ENCODE measurements at places on chromosomes 7 and 10.

DNA sequence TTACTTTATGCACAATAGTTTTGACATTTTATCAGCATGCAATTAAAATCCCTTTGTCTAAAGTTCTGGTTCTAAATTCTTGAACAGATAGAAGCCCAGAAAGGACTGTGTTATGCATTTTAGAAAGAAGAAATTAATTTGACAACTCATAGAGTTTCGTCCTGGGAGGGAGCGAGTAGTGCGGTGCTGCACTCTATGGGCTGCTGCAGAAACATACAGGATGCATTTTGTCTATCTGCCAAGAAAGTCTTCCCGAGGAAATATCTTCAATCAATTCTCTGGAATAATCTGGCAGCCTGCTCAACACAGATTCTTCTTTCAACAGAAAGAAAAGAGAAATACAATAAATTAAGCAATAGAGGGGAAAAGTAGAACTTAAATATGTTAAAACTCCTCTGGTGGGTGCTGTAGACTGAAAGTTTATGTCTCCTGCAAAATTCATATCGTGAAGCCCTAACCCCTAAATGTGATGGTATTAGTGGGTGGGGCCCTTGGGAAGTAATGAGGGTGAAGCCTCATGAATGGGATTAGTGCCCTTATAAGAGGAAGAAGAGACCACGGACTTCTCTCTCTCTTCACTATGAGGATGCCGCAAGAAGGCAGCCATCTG, 39.0 kb upstream of the IFRD1 start:
- DNase-seq: no peak

GRCh38 chr7:129225931-129226572, 1.2 kb downstream of the AHCYL2 start:
- DNase-seq: no peak

- DNase-seq: no peak
These were observed 10.9 kb downstream of the SEC31B start for GRCh38 chr10:100508691-100509150.

DNA sequence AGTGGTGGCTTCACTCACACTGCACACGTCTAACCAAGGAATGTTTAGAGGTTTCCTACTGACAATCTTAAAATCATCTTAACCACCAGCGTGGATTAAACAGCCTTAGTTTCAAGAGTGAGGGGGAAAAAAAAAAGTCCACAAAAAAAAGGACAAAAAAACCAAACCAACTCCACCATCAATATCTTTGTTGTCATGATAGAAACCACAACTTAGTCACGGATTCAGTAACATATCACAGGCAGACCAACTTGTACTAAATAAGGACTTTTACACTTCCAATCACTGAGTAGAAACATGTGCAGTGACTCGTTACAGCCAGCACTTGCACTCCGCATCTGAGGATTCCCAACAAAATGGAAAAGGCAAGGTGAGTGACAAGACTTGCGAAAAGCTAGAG, 46.5 kb downstream of the FAM171A1 start:
- no peak for DNase-seq

GRCh38 chr7:51230723-51231122, 85.9 kb downstream of the COBL start:
- DNase-seq: no peak

- DNase-seq: peak; percentile 56
These were observed 1.1 kb downstream of the ARID5B start for GRCh38 chr10:61902445-61903220.

DNA sequence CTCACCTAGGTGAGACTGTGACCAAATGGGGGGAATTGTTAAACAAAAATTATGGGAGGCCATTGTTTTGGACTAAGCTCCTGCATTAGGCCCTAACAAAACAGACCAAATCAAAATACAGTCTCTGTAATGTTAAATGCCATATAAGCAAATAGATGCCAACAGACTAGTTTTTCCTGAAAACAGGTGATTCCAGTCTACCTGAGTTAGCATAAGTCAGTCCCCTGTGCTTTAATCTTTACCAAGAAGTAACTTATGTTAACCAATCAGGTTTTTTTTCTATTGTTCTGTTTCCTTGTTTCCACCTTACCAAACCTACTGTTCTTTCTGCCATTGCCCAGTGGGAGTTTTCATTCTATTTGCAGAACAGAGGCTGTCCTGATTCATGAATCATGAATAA, 48.0 kb downstream of the PDZD8 start:
- no peak for DNase-seq

GRCh38 chr10:131257027-131257426, 54.5 kb downstream of the TCERG1L start:
- DNase-seq: no peak

GRCh38 chr10:102436312-102436711, 3.9 kb upstream of the CUEDC2 start:
- DNase-seq: no peak

DNA sequence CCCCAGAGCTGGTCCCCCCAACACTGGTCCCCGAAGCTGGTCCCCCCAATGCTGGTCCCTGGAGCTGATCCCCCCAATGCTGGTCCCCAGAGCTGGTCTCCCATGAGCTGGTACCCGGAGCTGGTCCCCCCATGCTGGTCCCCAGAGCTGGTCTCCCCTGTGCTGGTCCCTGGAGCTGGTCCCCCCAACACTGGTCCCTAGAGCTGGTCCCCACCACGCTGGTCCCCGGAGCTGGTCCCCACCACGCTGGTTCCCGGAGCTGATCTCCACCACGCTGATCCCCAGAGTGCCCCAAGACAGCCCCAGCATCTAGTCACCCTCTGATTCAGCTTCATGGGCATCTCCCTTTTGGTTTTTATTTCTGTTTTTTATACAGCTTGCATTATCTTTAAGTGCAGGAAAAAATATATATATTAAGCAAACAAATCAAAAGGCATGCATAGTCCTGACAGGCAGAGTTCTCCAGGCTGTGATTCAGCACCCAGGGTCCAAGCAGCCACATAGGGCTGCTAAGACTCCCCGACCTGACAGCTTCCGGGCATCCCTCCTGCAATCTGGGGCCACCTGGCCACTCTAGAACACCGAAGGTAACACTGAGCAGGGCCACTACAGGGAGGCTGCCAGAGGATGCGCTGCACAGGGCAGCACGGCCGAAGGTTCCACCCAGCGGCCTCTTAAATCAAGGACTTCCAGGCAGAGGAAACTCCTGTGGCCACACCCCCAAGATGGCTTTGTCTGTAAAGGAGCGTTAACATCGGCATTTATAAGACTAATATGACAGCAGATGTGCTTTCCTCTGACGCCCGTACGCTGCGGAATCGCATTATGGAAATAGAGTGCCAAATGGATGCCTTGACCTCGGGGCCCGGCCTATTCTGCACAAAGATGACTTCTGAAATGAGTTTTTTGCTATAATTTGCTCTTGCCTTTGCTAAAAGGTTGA, 215.0 kb downstream of the PTPRN2 start:
- no peak for DNase-seq

DNA sequence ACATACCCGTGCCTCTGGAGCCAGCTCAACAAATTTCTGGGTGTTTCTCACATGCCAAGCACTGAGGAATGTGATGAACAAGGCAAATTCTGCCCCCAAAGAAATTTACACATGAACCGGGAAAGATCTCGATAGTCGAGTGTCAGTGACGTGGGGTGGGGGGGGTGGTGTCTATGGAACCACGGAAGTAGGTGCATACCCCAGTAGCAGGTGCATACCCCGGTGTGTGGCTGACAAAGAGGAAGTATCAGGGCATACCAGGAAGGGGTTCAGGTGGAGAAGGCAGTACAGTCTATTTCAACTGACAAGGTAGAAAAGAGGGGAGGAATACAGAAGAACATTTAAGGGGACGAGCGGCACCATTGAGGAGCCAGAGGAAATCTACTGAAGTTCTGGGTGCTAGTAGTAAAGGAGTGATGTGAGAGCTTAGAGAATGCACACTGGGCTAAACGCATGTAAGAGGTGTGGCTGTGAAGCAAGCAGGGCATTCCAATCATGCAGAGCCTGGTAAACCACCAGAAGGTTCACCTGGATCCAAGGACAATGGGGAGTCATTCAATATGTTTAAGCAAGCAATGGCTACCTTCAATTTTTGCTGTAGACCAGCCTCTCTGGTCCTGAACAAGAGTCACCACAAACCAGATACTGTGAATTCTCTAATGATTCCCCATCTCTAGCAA, 6.2 kb downstream of the CCDC6 start:
- DNase-seq: no peak

GRCh38 chr10:122729126-122729525, 29.5 kb upstream of the C10orf120 start:
- no peak for DNase-seq

DNA sequence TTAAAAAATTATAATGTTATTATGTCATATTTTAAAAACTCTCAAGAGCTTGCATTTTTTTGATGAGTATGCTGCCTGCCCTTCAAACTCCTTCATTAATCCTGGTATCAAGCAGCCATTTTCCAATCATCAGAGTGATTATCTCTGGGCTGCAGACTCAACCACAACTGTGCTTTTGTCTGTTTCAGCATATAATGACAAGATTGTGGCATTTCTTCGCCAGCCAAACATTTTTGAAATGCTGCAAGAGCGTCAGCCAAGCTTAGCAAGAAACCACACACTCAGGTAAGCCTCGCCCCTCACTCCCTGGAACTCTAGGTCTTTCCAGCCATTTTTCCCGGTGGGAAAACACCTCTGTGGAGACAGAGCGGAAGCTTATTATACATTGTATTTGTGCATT, 90.0 kb upstream of the STK17A start:
- DNase-seq: no peak

GRCh38 chr7:38656968-38657367, 25.8 kb upstream of the AMPH start:
- DNase-seq: no peak

GRCh38 chr10:74040200-74041126, 42.5 kb downstream of the VCL start:
- DNase-seq: no peak

DNA sequence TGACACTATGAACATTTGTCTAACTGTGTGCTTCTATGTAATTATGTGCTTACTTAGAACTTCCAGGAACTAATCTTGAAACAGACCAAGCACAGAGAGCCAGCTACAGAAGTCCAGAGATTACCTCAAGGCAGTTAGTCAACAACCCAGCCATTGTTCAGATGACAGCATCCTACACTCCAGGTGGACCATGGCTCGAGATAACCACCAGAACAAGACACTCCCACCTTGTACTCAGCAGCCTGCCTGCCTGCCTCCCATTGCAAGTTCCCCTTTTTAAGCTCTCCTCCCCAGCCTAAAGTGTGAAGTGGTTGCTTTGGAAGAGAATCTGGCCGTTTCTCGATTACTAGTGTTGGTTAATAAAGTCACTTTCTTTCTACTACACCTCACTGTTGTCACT, 1080.6 kb upstream of the LRRN3 start:
- no peak for DNase-seq

DNA sequence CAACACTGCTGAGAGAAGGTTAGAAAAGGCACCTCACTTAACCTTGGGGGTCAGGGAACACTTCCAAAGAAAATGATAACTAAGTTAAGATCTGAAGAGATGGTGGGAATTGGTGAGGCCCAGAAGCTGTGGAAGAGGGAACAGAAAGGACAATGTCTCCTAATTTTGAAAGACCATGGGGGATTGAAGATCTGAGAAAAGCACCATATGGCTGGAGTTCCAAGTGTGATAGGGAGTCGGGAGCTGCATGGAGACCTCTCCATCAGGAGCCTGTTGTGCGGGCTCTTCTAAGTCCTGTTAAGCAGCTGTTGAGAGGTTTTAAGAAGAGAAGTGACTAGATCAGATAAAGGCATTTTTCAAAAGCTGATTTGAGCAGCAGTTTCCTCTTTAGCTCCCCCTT, 254.3 kb downstream of the CDK14 start:
- no peak for DNase-seq
